ENCODE measurements at places on chromosomes 1 and 21.

GRCh38 chr21:32599526-32599925 lies 12.7 kb downstream of the CFAP298 start:
- DNase-seq = peak; percentile 50

GRCh38 chr21:18147678-18148077 lies 97.0 kb upstream of the CHODL start:
- DNase-seq = no peak

- no peak for DNase-seq
Measured at GRCh38 chr1:51738681-51739080, 121.8 kb downstream of the OSBPL9 start.

DNA sequence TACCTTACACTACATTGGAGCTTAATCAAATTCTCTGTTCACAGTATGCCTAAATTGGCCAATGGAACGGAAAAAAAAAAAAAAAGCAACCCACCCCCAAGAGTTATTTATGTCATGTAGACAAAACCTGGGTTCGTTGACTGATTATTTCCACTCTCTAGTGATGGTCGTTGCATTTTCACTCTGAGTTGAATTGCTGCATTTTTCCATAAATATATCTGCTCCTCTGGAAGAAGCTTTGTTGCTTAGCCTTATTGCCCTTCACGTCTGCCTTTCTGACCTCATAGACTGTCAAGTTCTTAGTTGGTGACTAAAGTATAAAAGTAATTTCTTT lies 90.2 kb upstream of the RUNX1 start:
- DNase-seq = no peak

- DNase-seq = no peak
Measured at GRCh38 chr1:145926686-145927062, 610 bp downstream of the RBM8A start.

DNA sequence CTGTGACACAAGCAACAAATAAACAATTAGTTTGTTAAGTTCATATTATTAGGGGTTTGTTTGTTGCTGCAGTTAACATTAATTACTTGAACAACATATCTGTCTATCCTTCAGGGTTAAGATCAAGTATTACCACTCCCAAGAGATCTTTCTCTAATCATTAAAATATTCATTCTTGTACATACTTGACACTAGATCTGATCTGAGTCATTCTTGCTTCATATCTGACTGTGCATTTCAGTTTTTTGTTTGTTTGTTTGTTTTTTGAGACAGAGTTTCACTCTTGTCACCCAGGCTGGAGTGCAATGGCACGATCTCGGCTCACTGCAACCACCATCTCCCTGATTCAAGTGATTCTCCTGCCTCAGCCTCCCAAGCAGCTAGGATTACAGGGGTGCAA lies 613.3 kb upstream of the PLXNA2 start:
- no peak for DNase-seq

GRCh38 chr21:42767561-42767835 lies 111.8 kb downstream of the WDR4 start:
- DNase-seq = no peak

- DNase-seq = no peak
Measured at GRCh38 chr1:203932556-203932955, 71.2 kb downstream of the SNRPE start.

DNA sequence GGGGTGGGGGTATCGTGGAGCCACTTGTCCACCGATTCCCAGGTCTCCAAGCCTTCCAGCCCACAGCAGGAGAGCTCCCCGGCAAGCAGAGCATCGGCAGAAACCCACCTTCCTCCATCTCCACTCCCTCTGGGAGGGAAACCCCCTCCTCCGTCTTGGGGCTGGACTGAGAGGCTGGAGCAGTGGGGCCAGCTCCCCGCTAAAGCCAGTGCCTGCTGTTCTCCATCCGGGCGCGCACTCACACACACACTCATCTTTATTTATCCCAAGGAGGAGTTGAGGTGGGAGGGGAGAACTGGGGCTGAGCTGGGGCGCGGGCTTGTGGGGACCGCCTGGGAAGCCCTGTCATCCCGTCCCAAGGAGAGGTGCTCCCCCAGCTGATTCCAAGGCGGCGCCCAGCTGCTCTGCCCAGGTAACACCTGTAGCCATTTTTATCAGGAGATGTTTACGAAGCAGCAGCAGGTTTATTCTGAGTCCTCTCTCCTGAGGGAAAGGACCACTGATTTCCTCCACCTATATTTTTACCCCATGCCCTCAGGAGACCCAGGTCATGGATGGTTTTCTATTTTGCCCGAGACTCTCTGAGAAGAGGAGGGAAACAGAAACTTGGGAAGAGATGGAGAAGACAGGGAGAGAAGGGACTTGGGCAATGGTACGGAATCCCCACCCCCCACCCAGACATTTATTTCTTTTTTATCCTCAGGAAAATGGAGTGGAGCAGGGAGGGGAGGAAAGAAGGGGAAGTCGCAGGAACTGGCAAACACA lies 2.1 kb downstream of the KCNN3 start:
- peak; percentile 72 for DNase-seq

DNA sequence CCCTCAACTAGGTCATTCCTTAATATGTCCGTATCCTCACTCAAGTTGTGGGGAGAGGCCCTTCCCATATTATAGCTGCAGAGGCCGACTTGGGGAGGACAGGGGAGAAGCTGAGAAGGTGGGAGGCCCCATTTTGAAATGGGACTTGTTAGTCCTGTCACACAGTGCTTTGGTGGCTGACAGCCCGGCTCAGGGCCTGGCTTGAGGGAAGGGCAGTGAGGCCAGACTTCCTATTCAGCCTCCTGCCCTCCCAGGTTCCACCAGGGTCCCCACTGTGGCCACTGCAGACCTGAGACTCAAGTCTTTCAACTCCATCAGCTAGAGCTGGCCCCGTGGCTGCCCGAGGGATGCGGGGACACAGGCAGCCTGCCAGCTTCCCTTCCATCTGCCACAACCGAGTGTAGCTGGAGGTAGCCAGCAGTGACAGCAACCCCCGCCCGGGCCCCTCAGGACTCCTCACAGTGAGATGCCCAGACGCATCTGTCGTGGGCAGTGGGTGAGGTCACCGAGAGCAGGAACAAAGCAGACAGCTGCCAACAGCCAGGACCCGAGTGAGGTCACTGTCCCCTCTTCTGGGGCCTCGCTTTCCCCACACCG lies 36.9 kb downstream of the SIM2 start:
- DNase-seq = no peak

DNA sequence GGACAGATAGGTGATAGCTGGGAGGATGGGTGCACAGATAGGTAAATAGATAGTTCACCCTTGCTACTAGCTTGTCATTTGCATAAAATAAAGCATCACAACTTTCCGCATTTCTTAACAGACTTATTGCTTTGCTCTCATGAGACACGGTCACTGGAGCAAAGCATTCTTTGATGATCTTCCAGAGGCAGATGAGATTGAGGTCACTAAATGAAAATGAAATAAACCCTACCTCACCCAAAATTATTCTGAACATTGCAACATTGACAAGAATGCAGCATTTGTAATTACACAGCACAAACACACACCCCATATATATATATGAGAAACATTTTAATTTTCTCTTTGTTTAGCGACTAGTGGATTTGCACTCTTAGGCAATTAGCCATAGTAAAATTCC lies 107.6 kb downstream of the SNX7 start:
- no peak for DNase-seq

GRCh38 chr21:35942211-35943144 lies 117.8 kb downstream of the SETD4 start:
- DNase-seq = no peak

DNA sequence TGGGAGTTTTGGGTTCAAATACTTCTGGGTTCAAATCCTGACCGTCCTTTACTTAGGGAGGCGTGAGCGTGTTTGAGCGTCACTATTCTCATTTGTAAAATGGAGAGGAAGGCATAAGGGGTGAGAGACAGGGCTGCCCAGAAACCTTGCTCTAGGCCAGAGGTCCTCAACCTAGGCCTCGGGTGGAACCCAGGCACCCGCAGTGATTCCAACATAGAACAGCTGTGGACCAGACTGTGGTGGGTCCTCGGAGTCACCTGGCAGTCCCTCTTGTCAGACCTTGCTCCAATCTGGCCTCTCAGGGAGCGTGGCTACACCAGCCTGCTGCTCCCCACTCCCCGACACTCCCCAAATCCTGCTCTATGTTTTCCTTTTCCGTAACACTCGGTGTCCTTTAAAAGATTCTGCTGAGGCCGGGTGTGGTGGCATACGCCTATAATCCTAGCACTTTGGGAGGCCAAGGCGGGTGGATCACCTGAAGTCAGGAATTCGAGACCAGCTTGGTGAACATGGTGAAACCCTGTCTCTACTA lies 116.4 kb downstream of the PGBD5 start:
- no peak for DNase-seq

GRCh38 chr1:28208818-28209441 lies 23.9 kb downstream of the DNAJC8 start:
- peak; percentile 73 for DNase-seq

DNA sequence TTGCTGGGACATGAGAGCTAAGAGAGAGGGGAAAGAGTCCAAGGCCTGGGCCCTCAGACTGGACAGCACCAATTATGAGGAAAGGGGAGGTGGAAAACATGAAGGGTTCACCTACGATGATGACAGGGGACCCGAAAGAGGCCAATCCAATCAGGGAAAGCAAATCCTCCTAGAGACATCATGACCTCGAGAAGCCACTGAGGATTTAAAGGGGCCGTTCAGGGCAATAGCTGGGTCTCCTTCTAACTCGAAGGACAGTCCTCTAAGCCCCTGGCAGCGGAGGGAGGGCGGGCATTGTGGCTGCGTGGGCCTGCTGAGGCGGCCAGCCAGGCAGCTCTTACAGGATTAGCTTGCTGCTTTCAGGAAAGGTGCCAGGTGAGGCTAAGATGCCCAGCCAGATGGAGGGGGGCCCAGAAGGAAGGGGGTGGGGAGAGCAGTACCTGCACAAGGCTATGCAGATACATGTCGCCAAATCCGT lies 7.4 kb downstream of the MEF2D start:
- peak; percentile 72 for DNase-seq

- DNase-seq = no peak
Measured at GRCh38 chr1:234925440-234926263, 203.0 kb downstream of the TOMM20 start.

GRCh38 chr1:160077486-160077885 lies 3.9 kb upstream of the KCNJ9 start:
- no peak for DNase-seq

DNA sequence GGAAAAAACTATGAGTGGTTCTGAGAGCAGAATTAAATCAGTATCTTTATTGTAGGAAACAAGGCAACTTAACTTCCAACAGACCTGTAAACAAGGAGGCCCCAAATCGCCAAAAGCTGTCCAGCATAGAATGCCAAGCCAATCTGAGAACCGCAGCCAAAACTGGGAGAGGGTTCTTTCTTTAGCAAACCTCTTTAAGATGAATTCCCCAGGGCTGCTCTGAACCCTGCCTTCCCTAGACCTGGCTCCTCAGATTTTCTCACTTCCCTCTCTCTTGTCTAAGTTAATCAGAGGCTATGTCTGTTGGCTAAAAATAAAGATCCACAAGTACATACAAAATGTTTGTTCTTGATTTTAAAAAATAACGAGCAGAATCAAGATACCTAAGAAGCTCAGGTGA lies 141.4 kb downstream of the SMYD3 start:
- DNase-seq = no peak

DNA sequence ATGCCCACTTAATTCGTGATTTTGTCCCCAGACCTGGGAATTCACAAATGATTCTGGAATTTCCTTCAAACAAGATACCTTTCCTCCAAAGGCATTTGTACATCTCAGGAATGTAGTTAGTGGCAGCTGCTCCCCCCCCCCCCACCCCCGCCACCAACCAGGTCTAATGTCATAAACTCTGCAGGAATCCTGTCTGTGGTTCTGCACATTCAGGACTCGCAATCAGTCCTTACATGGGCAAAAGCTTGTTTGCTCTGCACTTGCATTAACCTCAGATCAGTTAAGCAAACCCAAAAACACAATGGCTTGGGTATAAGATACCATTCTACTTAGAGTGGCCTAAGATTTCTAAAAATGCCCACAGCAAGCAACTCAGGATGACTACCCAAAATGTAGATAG lies 143.8 kb downstream of the TGFB2 start:
- no peak for DNase-seq

- no peak for DNase-seq
Measured at GRCh38 chr1:102852613-102853012, 255.7 kb downstream of the COL11A1 start.

GRCh38 chr1:152870831-152871730 lies 7.0 kb upstream of the SMCP start:
- DNase-seq = peak; percentile 55

DNA sequence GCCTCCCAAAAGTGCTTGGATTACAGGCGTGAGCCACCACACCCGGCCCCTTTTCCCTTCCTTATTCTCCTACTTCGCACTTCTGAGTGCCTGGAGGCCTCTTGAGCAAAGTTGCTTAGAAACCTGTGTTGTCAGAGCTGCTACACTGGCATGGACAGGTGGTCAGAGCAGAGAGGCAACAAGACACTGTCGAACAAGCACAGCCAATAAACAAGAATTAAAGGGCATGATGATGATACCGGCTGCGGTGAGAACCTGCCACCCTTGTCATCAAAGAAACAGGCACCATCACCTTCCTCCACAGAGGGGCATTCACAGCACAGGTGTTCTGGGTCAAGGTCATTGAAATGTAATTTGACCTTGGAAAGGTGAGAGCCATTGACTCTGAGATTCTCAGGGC lies 23.3 kb downstream of the STUM start:
- no peak for DNase-seq
